ENCODE measurements at places on chromosomes 12 and 14. TPM values are rescaled to one million over a fixed set of nuclear protein-coding genes. Genes with fewer than 3 reads are reported as not detected.
A peak's percentile ranks its signal among the peaks of the same experiment; 100 is the strongest.

DNA sequence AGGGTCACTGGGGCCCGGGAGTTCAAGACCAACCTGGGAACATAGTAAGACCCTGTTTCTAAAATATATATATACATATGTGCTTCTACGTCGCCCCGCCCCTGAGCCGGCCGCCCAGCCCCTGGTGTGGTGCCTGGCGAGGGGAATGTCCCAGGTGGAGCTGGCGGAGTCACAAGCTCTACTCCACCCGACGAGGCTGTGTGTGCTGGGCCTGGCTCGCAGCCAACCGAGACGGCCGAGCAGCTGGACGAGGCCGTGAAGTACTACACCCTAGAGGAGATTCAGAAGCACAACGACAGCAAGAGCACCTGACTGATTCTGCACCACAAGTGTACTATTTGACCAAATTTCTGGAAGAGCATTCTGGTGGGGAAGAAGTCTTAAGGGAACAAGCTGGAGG lies 22.1 kb upstream of the ITPK1 start:
- DNase-seq = peak; percentile 94

GRCh38 chr12:66852091-66852490 lies 173.2 kb upstream of the GRIP1 start:
- DNase-seq = no peak

- no peak for DNase-seq
Observed at GRCh38 chr14:50775357-50775756, 55.6 kb downstream of the NIN start.

DNA sequence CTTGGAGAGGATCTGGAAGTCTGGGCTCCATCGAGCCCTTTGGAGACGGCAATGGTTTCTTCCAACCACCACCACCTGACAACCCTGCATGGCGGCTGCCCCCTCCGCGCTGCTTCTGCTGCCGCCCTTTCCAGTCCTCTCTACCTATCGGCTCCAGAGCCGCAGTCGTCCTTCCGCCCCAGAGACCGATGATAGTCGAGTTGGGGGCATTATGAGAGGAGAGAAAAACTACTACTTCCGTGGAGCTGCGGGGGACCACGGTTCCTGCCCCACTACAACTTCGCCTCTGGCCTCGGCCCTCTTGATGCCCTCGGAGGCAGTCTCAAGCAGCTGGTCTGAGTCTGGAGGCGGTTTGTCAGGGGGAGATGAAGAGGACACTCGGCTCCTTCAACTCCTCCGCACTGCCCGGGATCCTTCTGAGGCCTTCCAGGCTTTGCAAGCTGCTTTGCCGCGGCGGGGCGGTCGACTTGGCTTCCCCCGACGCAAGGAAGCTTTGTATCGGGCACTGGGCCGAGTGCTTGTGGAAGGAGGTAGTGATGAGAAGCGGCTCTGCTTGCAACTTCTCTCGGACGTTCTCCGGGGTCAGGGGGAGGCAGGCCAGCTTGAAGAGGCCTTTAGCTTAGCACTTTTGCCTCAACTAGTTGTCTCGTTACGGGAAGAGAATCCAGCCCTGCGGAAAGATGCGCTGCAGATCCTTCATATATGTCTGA lies 499 bp downstream of the TOGARAM1 start:
- peak; percentile 83 for DNase-seq

- DNase-seq = no peak
Observed at GRCh38 chr12:112007945-112008344, 5.0 kb downstream of the TMEM116 start.

- DNase-seq = no peak
Observed at GRCh38 chr12:2239381-2239871, 186.6 kb downstream of the CACNA1C start.

DNA sequence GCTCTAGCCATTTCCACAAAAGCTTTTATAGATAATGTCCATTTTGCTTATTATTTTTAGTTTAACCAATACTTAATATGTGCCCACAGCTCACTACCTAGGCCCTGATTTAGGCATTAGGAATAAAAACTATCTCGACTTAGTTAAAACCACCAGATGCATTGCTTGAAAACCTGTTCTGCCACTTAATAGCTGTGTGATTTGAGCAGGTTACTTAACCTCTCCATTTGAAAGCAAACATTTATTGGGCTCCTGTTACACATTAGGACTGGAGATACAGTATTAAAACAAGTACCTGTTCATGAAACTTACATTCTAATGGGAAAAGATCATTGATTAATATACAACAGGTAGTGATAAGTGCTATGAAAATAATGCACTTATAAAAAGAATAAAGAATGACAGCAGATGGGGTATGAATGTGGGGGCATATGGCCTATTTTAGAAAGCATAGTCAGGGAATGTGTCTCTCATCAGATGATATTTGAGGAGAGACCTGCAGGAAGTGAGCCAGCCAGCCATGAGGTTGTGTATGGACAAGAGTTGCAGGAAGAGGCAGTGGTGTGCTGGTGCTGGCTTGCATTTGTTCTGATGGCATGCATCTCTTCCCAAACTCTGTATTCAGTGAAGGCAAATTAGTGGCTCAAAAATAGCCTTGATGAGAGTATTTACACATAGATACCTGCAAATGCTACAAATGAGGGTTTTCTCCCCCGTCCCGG lies 34.3 kb downstream of the NOPCHAP1 start:
- DNase-seq = peak; percentile 12

- DNase-seq = no peak
Observed at GRCh38 chr14:101520621-101521472, 40.4 kb upstream of the DIO3 start.

- peak; percentile 73 for DNase-seq
Observed at GRCh38 chr12:54404061-54405004, 14.7 kb downstream of the ITGA5 start.

DNA sequence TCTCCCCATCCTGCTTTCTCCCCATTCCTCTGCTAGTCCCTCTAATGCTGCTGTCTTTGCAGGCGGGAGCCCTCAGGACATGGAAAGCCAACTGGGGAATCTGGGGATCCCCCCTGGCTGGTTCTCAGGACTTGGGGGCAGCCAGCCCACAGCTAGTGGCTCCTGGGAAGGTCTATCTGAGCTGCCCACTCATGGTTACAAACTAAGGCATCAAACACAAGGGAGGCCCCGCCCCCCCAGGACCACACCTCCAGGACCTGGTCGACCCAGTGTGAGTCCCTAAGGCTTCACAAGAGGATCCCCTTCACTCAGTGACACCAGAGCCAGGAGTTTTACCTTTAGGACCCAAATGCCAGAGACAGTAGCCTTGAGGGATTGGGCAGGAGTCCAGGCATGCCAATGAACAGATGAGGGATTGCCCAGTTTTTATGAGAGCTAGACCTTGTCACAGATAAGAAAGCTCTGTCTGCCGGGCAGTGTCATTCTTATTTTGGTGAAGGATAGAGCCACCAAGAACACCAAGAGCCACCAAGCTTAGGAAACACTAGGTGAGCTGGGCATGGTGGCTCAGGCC lies 8.0 kb upstream of the CPNE6 start:
- DNase-seq = no peak

- DNase-seq = no peak
Observed at GRCh38 chr12:66140731-66141130, 10.2 kb upstream of the LLPH start.

DNA sequence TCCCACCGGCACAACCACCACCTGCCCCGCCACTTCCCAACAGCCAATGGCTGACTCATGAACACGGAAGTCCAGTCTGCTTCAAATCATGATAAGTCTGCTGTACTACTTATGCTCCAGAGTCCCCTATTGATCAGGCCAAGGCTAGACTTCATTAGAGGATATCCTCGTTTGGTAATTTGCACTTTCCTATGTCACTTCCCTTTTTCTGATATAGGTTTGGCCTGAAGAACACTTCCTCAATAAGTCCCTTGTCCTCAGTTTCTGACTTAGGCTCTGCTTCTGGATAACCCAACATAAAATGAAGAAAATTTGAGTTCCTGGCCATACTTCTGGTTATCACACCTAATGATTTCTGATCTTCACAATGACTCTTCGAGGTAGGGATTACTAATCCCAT lies 45.3 kb downstream of the IFNG-AS1 start:
- DNase-seq = no peak

DNA sequence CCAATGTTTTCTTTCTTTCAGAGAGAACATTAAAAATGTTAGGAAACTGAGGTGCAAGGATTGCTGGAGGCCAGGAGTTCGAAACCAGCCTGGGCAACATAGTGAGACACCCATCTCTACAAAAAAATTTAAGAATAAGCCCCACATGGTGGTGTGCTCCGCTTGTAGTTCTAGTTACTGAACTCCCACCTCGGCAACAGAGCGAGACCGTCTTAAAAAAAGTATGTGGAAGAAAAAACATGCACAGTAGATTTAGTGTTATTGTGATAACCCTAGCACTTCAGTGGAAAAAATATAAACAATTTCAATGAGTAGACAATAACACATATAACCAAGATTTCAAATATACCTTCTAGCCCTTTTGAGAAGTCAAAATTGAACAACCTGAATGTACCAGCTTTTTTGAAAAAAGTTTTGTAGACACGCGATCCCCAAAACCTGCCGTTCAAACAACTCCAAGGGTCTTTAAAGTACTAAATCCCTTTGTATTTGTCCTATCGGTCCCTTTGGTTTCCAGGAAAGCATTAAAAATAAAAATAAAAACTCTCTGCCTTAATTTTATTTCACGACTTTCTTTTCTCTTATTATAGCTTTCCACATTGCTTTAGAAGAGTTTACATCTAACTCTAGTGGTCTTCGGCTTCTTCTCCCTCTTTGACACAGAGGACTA lies 1.0 kb upstream of the ANO6 start:
- DNase-seq = peak; percentile 55

GRCh38 chr12:58959639-58960300 lies 39.5 kb upstream of the LRIG3 start:
- no peak for DNase-seq

DNA sequence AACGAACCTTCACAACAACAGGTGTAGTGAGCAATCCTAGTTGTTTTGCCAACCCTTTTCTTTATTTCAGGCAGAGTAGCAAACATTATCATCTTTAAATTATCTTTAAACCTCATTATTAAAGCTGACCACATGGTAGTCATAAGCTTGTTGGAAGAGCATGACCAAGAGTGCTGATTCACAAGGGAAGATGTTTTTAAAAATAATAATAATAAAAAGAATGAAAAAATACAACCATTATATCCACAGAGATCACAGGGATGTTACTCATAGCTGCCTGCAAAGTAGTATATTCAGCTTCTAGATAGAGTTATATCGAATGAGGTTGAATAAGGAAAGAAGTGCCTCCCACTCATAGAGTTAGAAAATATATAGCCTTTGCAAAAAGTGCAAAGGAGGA lies 101.0 kb upstream of the FLRT2 start:
- DNase-seq = no peak

DNA sequence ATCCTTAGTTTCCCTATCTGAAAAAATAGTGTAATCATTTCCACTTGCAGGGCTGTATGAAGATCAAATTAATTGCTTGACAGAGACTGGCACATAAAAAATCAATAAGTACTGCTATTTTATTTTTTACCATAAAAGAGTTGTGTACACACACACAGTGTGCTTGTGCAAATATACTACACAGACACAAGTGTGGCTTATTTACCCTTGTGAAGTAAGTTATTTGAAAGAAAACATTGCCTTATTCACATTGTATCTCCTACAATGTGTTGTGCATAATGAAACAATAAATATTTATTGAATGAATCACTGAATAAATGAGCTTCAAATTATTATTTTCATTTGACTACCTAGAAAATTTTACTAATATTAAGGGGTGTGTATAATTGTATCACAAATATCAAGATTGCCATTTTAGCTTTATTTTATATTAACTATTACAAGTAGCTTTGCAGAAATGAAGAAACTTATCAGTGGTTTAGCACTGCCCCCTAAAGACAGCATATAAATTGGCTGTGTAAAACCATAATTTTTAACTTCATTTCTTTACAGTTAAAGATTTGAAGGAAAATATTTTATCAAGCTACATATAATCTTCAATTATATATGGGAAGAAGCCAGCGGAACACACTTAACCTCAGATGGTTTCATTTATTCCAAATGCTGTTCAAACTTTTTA lies 11.3 kb downstream of the GARIN6 start:
- DNase-seq = peak; percentile 28

DNA sequence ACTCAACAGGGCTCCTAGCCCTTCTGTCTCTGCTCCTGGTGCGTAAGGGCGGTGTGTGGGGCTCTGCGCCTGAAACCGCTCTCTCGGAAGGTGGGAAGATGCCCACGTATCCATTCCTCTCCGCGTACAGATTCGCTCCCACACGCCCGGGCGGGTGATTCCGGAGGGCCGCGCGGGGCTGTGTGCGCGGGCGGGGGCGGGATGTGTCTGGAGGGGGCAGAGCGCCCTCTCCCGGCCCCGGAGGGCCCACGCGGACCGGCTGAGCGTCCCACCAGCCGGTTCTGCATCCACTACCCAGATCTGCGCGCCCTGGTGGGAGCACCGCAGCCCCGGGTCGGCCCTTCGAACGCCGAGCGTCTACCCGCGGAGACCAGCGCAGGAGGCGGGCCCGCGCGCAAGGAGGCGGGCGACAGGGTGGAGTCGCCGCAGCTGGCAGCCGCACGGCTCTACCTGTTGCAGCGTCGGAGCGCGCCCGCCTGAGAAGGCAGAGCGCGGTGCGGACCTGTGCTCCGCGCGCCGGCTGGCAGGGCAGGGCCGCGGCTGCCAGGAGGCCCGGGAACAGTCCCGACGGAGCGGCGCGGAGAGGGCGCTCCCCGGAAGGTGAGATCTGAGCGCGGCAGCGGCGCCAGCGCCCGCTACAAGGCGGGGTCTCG lies 1.4 kb upstream of the KCNK13 start:
- DNase-seq = peak; percentile 84

DNA sequence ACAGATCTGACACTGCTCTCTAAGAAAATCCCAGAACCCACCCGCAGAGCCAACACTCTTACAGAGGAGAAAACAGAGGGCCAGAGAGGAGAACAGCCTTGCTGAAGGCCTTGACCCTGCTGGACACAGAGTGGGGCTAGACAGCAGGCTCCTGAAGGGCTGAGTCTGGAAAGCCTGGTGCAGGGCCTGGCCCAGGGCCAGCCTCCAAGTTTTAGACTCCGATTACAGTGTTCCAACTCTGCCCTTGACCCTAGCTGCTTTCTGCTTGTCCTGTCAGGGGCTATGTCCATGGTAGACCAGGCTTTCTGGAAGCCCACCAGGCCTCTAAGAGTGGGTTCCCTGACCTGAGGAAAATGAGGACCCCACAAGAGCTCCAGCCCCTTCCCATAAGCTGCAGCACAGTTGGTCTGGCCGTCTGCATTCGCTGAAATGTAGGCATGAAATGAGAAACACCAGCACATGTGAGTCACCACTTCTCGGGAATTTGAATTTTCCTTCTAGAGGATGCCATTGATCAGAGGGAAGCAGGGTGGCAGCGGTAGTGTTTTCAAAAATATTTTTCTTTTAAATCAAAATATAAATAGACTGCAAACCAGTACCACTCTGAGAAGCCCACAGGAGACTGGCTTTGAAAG lies 154.4 kb downstream of the CALM1 start:
- DNase-seq = no peak

DNA sequence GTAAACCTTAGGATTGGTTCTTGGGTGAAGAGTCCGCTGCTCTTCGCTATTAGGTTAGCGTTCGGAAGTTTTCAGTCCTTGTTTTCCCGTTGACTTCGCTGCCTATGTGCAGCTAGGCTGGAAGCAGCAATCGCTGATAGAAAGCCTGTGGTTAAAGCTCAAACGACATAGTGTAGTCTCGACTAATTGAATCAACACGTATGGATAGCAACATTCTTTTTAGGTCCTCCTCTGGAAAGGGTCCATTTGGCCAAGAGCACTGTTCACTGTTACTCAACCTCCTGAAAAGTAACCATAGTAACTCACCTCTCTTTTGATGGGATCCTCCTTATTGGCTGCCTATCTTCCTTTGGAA lies 355.5 kb downstream of the SNAPC1 start:
- peak; percentile 29 for DNase-seq

Gene FGD4
- 131 TPM for total RNA-seq

Gene DPF3
- 4.2 TPM for total RNA-seq

Gene HRK
- total RNA-seq = not detected

Gene LMNTD1
- total RNA-seq = not detected

Gene HOXC4
- total RNA-seq = 2.6 TPM

Gene CMA1
- not detected for total RNA-seq

Gene PIWIL1
- total RNA-seq = not detected

All from stomach (tissue), 19 donors.